ENCODE measurements at places on chromosomes 11 and 22. TPM values are rescaled to one million over a fixed set of nuclear protein-coding genes. Genes with fewer than 3 reads are reported as not detected.

The MMP12 gene
- total RNA-seq = not detected

The BDNF gene
- total RNA-seq = not detected

The CHST1 gene
- total RNA-seq = 0.35 TPM

The DRICH1 gene
- total RNA-seq = 0.23 TPM

The SFI1 gene
- total RNA-seq = 192 TPM
